Hepatic stellate cell (primary cell): ENCODE measurements at places on chromosomes 12 and 14.

DNA sequence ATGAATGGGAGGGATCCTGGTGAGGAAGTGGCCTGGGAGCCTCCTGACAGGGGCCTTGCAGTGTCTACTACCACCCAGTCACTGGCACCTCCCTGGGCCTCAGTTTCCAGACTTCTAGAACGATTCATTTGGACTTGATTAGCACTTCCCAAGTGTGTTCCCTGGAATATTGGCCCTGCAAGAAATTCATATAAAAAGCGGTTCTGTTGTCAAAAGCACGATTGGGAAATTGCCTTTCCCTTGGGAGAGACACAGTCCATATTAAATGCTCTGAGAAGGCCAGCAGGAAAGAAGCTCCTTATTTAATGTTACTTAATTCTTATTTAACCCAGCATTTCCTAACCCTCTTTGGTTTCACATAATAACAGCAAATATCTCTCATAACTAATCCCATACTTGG lies 61.9 kb downstream of the DRAM1 start:
- no peak for DNase-seq

- DNase-seq: no peak
Observed at GRCh38 chr12:110563702-110564470, 19.2 kb downstream of the PPTC7 start.

DNA sequence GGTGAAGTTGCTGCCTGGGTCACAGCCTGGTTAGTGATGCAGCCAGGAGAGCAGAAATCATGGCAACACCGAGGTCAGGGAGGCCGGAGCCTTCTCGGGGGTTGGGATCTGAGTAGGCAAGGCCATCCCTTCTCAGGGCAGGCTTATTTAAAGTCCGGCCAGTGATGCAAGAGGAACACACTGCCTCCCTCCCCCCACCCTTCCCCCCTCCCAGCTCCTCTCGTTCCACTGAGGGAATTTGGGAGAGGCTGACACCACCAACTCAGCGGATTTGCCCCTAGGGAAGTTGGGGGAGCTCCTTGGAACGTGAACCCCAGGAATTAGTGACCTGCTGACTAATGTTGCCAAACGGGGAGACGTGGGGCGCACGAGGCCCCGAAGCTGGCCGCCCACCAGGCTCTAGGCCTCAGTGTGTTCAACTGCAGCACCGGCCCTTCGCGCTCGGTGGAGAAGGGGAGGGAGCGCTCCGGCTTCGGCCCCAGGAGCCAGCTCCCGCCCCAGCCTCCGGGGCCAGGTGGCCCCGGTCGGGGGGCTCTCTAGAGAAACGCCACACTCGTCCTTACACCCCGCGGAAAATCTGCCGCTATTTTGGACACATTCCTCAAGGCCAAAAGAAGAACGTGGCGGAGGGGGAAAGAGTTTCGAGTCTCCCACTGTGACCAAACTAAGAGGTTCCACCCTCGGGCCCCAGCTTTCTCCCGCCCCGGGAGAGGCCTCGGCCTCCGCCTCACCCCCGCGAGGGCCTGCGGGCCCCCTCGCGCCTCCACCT lies 1.6 kb downstream of the CTDSP2 start:
- DNase-seq: peak; percentile 91

DNA sequence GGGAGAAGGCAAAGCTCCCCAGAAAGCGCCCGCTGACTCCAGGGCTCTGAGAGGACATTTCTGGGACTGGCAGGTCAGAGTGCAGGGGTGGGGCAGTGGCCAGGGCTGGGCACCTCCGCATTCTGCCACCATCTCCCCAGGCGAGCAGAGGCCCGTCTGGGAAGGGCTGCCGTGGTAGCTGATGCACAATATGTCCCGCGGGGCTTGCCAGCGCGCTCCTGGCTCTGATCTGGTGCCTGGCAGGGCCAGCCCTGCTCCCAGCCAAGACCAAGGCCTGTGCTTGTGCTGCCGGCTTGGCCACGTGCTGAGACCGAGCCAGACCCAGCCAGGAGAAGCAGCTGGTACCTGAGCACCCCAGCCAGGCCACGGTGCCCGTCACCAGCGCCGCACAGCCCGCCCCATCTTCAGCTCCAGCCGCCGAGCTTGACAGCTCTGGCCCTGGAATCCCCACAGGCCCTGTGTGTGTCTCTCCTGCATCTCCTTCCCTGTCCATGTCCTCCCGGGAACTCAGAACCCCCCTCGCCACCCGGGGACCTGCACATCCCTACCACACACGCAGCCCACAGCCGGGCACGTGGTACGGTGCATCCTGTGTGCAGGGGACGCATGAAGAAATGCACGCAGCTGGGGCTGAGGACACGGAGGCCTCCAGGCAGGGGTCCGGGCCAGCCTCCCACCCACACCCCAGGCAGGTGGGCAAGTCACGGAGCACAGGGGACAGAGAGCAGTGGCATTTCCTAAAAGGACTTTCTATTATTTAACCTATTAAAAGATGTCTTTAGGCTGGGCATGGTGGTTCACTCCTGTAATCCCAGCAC lies 68.6 kb upstream of the C14orf180 start:
- no peak for DNase-seq

GRCh38 chr12:52018433-52019112 lies 11.8 kb downstream of the TAMALIN start:
- no peak for DNase-seq

GRCh38 chr12:14968478-14968877 lies 4.4 kb upstream of the PDE6H start:
- DNase-seq: no peak

DNA sequence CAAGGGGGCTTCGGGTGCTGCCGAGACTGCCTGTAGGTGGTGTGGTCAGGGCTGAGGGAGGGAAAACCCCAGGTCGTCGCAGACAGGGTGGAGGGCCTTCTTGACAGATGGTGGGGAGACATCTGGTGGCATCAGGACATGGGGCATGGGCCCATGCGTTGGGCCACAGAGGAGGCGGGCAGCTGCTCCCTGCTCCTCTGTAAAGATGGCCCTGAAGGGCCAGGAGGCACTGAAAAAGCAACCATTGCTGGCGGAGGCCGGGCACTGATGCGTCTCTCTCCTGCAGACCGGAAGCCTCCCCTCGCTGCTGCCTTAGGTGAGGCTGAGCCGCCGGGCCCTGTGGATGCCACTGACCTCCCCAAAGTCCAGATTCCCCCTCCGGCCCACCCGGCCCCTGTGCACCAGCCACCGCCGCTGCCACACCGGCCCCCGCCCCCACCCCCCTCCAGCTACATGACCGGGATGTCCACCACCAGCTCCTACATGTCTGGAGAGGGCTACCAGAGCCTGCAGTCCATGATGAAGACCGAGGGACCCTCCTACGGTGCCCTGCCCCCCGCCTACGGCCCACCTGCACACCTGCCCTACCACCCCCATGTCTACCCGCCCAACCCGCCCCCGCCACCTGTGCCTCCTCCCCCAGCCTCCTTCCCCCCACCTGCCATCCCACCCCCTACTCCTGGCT lies 28.8 kb downstream of the CCNK start:
- DNase-seq: no peak

GRCh38 chr14:76919431-76920330 lies 93.5 kb downstream of the LRRC74A start:
- peak; percentile 78 for DNase-seq

DNA sequence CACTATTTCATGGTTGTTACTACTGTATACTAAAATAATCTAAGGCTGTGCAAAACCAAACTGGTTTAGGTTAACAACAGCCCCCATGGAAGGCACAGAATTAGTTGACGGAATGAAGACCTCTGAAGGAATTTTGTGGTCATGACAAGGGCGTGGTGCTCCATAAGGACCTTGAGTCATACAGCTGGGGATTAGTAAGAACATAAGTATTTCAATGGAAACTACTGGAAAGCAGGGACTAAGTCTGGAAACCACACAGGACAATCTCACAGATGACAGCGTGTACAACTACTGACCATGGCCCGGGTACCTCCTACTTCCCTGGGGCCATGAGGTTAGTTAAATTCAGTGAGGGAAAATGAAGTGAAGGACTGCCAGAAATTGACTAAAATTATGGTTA lies 98.5 kb upstream of the PLEKHA5 start:
- DNase-seq: peak; percentile 81

- DNase-seq: no peak
Observed at GRCh38 chr14:33062476-33062875, 123.8 kb downstream of the NPAS3 start.

- DNase-seq: no peak
Observed at GRCh38 chr14:95885278-95885677, 8.6 kb downstream of the TUNAR start.

GRCh38 chr12:50979369-50980052 lies 27.2 kb downstream of the HIGD1C start:
- no peak for DNase-seq

GRCh38 chr14:51185754-51186153 lies 54.3 kb upstream of the TMX1 start:
- no peak for DNase-seq

DNA sequence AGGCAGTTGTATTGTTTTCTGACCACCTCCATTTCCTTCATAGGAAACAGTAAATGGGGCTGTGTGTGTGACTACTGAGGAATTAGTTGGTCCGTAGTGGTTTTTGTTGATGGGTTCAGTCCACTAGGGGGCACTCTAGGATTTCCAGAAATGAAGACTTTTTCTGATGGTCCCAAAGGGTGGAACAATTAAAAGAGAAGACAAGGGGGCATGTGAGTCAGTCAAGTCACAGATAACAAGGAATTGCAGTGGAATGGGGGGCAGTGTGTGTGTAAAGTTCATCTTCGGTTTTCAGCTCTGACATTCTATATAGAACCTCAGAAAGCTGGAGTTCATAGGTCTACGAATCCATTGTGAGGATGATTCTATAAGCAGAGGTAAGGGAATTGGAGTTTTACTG lies 186.6 kb upstream of the OR4E1 start:
- DNase-seq: no peak

GRCh38 chr14:24761141-24761540 lies 127.2 kb upstream of the GZMB start:
- no peak for DNase-seq

DNA sequence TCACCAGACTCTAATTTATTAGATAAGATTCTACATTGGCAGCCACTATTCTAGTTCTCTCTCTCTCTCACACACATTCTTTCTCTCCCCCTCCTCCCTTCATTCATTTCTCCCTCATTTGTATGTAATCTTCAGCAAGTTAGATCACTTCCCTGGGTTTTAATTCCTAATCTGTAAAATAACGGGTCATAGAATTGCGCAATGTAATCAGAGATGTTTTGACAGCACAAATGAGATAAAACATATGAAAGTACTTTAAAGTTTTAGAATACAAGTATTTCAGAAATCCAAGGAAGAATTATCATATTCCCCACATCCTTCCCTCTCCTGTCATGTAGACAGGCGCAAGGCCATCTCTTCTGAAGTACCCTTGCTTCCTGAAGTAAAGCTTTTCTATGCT lies 21.7 kb downstream of the STYK1 start:
- no peak for DNase-seq

DNA sequence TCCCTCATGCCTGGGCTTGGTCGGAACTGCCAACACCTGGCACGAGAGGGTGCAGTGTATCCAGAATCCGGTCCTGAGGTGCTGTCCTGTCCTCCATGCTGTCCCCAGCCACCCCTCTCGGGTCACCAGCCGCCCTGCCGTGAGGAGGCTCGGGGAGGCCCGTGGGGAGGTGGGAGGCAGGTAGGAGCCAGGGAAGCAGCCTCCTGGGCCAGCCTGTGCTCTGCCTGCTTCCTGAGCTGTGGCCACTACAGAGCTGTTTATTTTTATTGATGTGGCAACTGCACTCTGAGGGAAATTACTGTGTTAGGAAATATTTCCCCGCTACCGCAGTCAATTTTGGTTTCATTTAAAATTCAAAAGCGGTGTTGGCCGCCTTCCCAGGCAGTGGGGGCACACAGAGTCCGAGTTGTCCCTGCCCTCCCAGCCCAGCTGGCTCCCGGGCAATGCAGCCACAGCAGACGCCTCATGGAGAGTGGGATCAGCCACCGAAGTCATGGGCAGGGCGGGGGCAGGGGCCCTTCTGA lies 18.3 kb downstream of the NOC4L start:
- DNase-seq: peak; percentile 88

- DNase-seq: peak; percentile 52
Observed at GRCh38 chr12:7042842-7043241, 17.7 kb upstream of the C1S start.

- no peak for DNase-seq
Observed at GRCh38 chr12:55385891-55386290, 14.4 kb upstream of the OR6C65 start.

DNA sequence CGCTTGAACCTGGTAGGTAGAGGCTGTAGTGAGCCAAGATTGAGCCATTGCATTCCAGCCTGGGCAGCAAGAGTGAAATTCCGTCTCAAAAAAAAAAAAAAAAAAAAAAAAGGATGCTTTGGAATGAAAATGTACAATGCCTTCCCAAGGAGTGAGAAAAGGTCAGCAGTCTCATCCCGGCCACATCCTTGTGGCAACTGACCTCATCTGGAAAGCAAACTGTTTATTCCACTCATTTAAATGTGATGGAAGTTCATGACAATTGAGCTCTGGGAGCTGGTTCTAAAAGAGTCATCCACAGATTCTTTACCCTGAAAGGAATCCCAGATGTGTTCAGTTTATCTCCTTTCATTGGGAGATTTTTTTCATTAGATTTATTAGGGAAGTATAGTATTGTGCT lies 19.4 kb upstream of the LIMA1 start:
- DNase-seq: peak; percentile 43

- no peak for DNase-seq
Observed at GRCh38 chr14:64400829-64401459, 12.8 kb downstream of the MTHFD1 start.

DNA sequence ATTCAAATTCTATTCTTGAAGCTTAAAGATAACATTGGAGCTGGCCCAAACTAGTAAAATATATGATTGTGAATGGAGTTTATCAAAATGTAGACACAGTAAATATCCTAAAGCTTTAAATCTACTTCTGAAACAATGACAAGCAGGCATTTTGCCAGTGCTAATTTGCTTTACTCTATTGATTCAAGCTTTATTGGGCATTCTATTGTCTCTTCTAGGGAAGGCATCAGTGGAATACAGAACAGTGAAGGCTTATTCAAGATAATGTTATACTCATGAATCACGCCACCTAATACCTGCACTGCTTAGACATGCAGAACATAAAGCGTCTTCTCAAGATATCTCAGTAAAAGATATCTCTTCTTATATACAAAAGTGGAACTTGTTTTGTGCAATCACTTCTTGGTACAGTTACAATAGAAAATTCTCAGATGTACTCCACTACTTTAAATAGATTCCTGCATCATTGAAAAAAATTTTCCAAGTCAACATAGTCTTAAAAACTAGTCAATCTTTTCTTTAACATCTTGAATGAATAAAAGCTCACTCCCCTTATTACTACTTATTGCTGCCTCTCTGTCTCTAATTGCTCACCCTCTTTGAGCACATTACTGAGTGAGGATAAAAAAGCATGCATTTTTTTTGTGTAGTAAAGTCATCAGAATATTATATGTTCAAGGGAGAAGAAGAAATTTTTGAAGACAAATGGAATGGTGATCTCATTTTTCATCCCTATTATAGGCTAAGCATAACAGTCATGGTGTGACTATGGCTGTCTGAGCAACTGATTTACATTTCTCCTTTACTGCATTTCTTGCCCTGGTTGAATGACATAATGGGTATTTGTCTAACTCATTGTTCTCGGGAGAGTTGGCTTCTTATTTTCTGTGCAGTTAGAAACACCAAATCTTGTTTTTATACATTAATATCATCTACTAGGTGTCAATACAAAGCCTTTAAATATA lies 98.0 kb upstream of the E2F7 start:
- DNase-seq: no peak

- DNase-seq: no peak
Observed at GRCh38 chr14:96049932-96050331, 10.8 kb downstream of the C14orf132 start.
